ENCODE measurements at places on chromosomes 2 and 18.

- DNase-seq = no peak
Observed at GRCh38 chr2:144366825-144367429, 153.0 kb downstream of the ZEB2 start.

DNA sequence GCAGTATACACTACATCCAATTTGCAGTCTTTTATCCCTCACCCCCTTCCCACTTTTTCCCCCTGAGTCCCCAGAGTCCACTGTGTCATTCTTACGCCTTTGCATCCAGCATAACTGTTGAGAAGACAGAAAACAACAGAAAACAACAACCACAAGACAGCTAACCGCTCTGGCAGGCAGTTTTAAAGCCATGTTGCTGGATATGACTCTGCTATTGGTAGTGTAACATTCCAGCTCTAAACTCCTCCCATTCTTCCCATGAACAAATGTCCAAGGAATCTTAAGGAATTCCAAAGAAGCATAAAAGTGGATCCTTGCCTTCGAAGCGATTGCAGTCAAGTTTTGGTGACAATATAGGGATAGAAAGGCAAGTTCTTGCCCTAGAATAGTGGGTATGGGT is 599.1 kb downstream of the NYAP2 start:
- no peak for DNase-seq

DNA sequence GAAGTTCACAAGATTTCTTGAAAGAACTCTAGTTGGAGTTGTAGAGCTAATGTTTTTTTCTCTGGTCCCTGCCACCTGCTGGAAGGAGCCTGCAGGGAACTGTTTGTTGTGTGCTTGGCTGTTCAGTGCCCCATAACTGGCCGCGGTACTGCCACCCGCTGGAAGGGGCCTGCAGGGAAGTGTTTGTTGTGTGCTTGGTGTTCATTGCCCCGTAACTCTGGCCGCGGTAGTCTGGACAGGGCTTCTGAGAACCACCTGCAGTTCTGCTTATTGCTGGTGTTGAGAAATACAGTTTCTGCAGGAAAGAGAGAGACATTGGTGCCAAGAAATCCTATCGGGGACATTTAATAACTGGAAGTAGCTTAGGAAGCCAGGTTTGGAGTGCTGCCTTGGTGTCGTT is 58.1 kb downstream of the AGAP1 start:
- DNase-seq = peak; percentile 72

DNA sequence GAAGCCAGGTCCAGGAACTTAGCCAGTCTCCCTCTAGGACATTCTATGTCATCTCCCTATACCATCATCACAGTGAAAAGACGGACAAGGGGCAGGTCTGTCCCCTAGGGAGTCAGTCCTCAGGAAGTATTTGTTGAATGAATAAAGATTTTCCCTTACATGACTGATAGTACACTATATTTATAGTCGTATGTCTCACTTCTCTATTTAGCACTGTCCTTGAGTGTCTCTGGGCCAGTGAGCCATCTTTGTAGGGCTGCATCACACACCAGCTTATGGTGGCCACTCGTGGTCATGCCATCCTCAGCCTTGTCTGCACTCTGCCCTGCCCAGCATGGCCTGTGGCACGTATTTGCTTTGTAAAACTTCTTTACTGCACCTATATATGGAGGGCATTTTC is 25.8 kb downstream of the PTPN18 start:
- no peak for DNase-seq

DNA sequence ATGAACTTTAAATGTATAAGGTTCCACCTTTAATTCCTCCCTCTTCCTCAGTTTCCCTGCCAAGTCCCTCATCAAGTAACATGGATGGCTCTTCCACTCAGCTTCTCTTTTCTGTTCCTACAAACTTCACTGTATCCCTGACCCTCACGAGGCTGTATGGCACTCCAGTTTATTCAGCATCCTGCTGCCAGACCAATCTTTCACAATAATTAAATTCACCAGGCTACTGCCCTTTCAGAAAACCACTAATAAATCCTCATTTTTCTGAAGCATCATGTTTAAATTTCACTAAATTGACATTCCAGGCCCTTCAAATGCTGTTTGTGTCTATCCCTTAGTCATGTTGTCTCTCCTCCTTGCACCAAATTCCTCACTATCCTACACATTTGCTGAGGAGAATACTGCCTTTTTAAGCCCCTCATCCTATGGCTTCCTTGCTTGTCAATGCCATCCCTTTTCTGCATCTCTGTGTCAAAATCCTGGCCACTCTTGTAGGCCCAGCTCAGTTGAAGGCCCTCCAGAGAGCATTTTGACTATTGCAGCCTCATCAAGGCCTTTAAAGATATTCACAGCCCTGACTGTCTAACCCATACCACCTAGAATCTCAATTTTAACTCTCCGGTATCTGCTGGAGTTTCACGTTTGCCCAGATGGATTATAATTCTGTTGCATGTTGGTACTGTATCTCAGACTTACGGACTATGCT is 22.8 kb upstream of the ASNSD1 start:
- no peak for DNase-seq

DNA sequence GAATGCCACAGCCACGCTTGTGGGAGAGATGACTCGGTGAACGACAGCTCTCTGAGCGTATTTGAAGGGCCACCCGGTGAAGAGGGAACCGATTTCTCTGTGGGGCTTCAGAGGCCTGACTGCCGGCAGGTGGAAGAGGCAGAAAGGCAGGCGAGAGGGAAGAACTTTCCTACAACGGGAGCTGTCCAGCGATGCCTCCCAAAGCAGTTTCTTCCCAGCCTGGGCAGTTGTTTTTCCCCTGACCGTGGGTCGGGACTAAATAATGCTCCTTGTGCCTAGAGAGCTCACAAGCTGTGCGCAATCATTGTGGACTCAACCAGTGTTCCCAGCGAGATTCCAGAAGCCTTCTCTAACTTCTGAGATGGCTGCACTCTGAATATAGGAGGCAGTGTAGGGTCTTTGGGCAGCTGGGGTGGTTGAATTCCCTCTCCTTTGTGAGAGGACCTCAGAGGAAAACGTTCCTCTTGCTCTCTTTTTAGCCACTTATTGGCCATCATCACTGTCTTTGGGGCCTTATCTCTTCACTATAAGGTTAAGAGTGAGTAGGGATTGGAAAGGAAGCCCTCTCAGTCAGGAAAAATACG is 710 bp downstream of the SEC11C start:
- peak; percentile 42 for DNase-seq

- no peak for DNase-seq
Observed at GRCh38 chr2:165892526-165892925, 61.0 kb downstream of the TTC21B start.

GRCh38 chr2:207619764-207620203 is 5.4 kb downstream of the METTL21A start:
- DNase-seq = no peak

DNA sequence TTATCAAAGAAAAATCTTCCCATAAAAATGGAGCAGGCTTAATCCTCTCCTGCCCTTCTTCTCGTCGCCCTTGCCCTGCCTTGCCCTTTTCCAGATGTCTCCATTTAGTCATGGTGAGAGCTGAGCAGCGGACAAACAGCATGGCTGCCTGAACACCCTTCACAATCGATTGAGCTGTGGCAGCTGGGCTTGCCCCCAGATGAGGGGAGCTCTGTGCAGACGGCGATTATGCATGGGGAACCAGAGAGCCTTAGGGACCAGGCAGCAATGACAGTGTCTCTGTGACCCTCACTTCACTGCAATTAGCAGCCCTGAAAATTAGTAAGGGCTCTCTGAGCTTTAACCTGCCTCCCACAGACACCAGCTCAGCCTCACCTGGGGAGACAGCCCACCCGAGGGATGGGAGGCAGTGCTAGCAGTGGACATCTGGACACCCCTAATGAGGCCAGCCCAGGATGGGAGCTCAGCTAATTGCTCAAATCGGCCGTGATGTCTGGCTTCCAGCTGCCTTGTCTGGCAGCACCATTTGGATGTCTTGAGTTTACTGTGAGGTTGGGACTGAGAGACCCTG is 365.7 kb downstream of the TNS1 start:
- DNase-seq = no peak

GRCh38 chr2:226894752-226895151 is 58.9 kb downstream of the RHBDD1 start:
- no peak for DNase-seq

DNA sequence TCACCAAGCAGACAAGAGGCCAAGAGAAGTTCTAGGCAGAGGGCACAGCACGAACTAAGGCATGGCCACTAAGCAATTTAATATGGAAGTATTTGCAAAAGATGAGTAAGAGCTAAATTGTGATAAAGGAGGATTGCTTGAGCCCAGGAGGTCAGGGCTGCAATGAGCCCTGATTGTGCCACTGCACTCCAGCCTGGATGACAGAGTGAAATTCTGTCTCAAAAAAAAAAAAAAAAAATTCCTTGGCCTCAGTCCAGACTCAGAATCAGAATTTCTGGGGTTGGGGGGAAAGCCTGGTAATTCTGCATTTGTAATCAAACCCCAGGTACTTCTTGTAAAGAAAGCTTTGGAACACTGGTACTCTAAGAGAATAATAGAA is 46.8 kb upstream of the RTN4 start:
- DNase-seq = no peak

- DNase-seq = peak; percentile 60
Observed at GRCh38 chr2:216082117-216082711, 495 bp downstream of the TMEM169 start.

DNA sequence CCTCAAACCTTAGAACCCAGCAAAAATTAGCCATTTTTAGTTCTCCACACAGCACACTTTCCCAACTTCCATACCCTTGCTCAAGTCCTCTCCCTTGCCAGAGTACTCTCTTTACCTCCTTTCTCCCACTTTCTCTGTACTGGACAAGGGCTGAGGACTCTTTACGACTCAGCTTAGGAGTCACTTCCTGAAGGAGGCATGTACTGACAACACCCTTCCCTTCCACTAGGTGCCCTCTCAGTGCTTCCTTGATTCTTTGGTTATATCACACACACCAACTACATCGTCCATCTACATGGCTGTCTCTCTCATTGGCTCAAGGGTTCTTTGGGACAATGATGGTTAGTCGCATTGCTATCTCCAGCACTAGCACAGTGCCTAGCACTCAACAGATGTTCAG is 5.2 kb upstream of the C18orf63 start:
- no peak for DNase-seq

DNA sequence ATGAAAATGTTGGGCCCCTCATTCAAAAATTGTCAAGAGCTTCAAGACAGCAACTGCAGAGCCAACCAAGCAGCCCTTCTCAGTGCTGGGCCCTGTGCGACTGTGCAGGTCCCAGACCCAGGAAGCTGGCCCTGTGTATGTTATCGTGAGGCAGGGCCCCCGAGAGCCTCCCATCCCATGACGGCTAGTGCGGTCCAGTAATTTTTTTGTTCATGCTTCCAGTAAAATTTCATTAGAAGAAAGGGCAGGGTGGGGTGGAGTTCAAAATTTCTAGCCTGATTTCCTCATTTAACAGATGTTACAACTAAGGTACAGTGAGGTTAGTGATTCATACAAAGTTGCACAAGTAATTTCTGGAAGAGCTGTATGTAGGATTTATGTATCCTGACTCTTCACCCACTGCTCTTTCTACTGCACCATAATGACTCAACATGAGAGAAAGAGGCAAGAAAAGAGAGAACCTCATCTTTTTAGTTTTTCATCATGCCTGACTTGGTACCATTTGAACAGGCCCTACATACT is 105.5 kb downstream of the ZEB2 start:
- no peak for DNase-seq

DNA sequence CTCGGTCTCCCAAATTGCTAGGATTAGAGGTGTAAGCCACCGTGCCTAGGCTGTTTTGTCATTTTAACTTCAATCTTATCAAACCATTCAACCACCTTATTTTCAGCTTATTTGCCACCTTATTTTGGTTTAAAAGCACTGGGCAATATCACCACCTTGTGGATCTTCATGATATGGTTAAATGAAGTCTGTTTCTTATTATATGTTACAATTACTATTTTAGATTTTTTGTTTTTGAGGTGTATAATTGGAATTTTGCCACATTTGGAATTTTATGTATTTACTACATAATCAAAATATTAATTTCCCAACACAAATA is 43.8 kb upstream of the SCN9A start:
- DNase-seq = no peak

- no peak for DNase-seq
Observed at GRCh38 chr18:54822872-54823845, 5.1 kb upstream of the RAB27B start.

- DNase-seq = no peak
Observed at GRCh38 chr2:65420712-65421431, 11.5 kb downstream of the SPRED2 start.

- DNase-seq = no peak
Observed at GRCh38 chr2:134845719-134846118, 7.3 kb downstream of the ACMSD start.

DNA sequence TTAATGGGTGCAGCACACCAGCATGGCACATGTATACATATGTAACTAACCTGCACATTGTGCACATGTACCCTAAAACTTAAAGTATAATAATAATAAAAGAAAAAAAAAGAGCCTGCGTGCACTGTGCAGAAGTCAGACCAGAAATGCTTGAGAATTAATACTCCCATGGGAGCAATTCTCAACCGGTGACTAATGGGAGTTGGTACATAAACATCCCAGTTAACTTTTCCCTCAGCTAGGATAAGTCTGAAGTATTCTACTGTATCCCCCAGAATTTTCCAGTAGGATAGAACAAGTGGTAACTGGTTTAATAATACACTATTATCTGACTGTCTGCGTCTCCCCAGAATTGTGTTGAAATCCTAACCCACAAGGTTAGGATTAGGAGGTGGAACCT is 113.6 kb upstream of the COL5A2 start:
- DNase-seq = no peak

DNA sequence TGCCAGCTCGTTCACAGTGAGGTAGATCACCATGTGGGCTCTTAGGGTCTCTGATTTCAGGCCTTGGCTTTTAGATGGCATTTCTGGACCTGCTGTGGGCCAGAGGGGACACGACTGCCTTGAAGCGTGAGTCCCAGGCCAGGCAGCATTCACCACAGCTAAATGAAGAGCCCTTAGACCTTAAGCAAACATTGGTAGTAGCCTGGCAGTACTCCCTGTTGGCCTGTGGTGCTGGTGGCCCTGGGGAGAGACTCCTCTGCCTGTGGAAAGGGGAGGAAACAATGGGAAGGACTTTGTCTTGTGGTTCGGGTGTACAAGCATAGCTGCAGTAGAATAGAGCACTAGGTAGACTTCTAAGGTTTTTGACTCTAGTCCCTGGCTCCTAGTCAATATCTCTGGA is 456.0 kb upstream of the DCC start:
- DNase-seq = no peak

DNA sequence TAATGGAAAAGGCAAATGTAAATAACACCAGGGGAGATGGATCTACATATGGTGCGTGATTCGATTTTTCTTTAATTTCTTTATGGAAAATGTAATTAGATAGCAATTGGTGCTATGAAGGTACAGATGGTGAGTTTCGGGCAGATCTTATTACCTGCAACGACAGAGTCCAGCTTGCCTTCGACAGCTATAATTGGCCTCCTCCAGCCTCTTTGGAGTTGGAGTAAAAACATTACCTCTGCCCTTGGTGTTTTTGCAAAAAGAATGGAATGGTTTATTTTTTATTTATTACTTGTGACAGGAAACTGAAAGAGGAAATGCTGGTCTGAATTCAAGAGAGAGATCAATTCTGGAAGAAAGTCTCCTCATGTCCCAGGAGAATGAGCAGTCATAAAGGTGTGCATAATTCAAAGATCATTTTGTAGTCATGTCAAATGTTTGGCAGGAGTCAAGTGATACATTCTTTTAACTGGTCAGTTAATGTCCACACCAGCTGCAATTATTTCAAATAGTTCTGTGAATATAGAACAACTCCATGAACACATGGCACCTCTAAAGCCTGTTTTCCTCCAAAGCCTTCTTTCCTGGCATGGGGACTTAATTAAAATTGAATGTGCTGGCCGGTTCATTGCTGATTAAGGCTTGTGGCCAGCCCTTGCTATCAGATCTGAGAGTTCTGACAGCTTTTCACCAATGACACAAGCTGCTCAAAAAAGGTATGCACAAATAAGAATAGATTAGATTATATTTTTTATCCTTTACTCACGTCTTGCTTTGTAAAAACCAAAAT is 46.9 kb upstream of the KCNH7 start:
- DNase-seq = peak; percentile 87
